ENCODE measurements at places on chromosomes 1 and 21.

DNA sequence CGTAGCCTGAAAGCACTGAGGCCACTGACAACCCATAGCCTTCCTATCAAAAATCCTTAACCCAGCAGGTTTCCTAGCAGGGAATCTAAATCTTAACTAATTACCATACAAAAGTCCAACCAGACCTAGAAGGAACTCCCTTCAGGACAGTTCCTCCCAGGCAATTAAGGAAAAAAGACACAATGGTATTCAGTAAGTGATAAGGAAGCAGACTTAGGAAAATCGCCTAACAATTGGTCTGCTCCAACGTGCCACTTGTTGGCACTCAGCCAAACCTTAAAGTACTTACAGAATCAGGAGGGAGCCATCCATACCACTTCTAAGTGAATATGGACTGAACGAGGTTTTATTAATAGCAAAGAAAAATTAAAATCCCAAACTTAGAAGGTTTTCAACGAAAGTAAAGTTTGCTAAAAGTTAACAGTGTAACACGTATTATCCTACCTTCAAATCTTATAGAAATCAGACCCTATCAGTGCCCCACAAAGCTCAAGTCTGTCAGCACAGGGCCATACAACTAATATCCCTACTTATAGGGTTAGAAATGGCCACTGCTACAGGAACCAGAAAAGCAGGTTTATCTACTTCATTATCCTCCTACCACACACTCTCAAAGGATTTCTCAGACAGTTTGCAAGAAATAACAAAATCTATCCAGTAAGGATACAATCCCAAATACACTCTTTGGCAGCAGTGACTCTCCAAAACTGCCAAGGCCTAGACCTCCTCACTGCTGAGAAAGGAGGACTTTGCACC, 29.0 kb downstream of the SPATA6 start:
- DNase-seq = no peak

DNA sequence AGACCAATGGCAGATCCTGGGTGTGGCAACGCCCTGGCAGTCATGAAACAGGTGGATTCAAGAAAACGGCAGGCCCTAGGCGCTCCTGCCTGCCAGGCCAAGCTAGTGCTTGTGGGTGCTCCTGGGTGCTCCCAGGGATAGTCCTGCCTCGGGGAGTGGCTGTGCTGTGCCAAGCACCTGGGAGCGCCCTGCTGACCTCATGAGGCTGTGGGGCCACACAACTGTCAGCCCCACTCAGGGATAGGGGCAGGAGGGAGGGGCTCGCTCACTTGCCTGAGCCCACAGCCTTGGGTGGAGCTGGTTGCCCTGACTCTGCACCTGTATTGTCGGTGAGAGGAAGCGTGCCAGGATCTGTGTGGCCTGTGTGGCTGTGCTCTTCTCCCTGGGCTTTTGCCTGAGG, 9.4 kb downstream of the SNAP47 start:
- no peak for DNase-seq

- DNase-seq = no peak
These were observed 34.0 kb upstream of the ADGRL4 start for GRCh38 chr1:79040424-79041082.

DNA sequence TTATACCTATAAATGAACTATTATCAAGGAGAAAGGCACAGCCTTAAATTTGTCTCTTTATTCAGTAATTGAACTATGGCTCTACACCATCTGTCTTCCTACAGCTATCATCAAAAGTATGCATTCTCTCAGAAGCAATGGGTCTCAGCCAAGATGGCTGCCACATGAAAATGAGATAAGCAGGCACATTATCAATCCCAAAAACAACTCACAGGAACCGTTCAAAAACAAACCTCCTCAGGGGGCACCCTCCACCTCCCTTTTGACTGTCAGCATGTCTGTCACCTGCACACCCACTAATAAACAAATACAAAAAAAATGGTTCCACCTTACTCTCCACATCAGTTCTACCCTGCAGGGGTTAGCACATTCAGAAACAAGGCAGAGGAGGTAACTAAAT, 23.6 kb downstream of the KIAA0319L start:
- no peak for DNase-seq

- no peak for DNase-seq
These were observed 32.2 kb upstream of the TNFSF18 start for GRCh38 chr1:173082913-173083312.

- DNase-seq = no peak
These were observed 19.6 kb downstream of the FH start for GRCh38 chr1:241499910-241500309.

DNA sequence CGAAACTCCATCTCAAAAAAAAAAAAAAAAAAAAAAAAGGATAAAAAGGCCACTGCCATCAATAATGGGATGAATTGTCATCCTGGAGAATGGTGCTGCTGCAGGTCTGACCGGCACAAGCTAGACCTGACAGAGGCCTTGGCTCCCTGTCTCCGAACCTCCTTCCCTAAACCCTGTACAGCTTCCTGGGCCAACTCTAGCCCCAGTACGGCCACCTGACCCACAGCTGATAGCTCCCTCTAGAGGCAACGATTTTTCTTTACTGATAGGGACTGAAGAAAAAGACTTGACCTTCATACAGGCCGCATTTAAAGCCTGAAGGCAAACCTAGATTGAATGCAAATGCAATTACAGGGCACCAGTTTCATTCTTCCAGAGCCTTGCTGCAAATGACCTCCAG, 30.7 kb downstream of the NOL9 start:
- no peak for DNase-seq

- DNase-seq = no peak
These were observed 41.1 kb downstream of the INPP5B start for GRCh38 chr1:37905727-37906126.

GRCh38 chr21:42145569-42146272, 73.2 kb upstream of the ABCG1 start:
- peak; percentile 29 for DNase-seq

DNA sequence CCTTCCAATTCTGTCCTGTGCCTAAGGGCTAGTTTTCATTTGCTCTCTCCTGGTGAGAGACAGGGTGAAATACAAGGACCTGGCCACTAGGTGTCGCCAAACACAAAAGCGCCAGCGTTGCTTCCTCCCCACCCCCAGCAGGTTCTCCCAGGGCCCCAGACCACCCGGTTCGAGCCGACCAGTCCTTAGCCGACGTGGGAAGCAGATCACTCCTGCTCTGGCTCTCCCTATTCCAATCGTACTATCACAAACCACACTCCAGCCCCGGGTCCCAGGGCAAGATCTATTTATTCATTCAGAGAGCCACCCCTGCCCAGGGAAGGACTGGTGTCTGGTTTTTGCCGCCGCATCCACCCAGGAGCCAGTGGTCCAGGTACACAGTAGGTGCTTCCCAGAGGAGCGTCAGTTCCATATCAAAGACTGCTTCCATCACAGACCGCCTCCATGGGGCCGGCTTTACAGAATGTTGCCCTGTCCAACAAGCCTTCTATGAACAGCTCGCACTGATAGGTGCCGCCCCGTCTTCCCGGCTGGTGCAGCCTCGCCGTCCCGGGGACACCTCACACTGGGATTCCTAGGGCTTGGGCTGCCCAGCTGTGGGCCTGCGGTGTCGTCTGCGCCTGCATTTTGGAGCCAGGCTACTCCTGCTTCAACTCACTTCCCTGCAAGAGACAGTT, 35.0 kb downstream of the CTNNBIP1 start:
- DNase-seq = peak; percentile 47

GRCh38 chr1:162823771-162824525, 33.4 kb downstream of the HSD17B7 start:
- DNase-seq = no peak

DNA sequence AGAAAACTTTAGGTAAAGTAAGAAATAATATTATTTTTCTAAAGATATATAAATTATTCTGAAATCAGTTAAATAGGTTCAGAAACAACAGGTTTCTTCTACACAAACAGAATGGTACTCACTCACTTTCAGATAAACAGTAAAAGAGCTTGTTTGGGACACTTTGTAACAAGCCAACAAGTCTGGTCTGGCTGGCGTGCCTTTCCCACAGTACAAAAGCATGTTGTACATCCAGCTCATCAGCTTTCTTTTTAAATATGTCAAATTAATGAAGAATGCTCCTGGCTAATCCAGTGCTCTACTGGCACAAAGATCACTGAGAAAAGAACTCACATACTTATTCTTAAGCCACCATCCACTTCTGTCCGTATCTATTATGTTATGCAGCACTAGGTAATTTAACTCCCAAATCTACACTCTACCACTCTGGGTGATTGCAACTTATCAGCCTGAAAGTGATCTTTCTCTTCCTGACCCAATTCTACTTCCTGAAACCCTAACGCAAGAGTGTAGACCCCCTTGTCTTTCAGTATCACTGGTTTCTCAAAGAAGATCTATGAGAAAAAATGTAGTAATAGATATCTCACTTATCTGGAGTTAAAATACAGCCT, 32.6 kb downstream of the TRIT1 start:
- no peak for DNase-seq

DNA sequence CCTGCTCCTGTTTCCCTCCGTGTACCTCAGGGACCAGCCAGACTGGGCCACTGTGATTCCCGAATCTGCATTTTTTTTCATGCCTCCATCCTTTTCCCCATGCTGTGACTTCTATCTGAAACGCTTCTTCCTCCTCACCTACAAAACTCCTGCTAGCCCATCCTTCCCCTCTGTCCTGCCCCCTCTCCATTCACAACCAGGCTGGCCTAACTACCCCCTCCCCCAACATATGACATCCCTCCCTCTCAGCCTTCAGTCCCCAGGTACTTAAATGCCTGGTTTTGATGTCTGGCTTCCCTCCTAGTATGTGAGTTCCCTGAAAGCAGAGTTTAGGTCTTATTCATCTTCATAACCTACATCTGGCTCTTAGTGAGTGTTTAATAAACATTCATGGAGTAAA, 82.7 kb downstream of the TAS1R2 start:
- no peak for DNase-seq

DNA sequence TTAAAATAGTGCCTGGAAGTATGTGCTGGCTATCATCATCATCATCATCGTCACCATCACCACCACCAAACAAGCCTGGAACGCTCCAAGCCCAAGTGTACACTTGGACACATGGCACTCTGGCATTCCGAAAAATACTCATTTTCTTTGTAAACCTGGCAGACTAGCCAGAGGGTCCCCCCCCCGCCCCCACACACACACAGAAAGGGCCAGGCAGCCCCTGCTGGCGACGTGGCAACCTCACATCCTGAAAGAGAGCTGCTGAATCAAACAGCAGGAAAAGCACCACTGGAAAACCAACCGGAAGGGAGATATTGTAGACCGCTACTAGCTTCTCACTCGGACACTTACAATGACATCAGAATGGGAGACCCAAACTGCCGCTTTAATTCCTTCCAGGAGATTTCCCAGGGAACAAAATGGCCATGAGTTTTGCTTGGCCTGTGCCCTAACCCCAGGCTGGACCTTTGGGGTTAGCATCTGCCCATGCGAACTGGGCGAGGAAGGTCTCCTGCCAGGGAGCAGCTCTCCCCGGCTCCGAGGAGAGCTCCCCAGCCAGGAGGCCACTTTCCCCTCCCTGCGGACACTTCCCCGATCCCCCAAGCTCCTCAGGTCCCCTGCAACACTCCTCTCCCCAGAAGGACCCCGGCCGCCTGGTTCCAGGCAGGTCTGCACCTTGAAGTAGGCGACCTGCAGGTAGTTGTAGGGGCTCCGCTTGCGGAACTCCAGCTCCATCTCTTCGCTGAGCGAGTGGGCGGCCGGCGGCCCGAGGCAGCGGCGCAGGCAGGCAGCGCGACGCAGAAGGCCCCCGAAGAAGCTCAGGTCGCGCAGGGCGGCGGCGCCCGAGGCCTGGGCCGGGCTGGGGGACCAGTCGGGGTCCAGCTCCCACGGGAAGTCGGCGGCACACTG, 742 bp downstream of the P3H1 start:
- no peak for DNase-seq

DNA sequence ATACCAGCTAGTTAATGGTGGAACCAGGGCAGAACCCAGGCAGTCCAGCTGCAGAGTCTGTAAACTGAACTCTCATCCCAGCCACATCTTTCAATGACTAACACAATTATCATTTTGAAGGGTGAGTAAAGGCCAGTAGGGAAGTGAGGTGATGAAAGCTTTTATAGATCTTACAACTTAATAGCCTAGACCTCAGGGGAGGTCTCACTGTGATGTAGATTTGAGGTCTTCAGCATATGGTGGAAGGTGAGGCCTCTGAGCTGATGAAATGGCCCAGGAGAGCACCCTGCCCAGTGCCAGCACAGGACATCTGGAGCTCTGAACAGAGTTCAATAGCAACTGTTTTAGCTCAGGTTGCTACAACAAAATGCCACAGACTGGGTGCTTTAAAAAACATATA, 44.8 kb upstream of the POU2F1 start:
- DNase-seq = no peak

DNA sequence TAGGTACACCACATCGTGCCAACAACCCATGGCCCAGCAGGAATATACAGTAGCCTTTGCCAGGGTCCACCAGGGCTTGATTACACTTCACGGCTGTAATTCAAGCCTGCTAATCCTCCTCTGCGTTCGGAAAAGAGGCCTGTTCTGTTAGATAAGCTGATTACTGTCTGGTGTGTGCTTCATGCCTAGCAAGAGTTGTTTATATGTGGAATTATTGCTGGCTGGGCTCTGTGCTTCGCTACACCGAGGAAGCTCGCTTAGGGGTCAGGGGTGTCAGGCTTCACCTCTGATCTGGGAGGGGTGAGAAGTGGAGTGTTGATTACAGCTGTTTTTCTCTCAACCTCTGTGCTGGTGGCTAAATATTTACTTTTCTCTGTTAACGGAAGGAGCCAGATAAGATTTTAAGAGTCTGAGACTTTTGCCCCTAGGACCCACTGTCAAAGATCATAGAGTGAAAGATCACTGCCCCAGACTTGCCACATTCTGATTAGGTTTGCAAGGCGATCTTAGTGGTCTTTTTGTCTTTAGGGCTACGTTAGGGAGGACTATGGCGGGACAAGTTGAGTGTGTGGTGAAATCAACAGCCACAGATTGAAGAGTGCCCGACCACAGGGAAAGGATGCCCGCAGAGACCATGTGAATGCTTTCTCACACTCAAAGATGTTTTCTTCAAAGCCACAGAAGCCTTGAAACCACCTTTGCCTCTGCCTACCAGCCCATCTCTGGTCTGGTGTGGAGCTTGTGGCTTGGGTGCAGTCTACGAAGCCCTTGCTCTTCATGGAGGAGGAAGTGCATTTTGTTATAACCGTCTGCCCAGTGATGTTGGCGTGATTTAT, 216.1 kb downstream of the PBX1 start:
- DNase-seq = no peak

DNA sequence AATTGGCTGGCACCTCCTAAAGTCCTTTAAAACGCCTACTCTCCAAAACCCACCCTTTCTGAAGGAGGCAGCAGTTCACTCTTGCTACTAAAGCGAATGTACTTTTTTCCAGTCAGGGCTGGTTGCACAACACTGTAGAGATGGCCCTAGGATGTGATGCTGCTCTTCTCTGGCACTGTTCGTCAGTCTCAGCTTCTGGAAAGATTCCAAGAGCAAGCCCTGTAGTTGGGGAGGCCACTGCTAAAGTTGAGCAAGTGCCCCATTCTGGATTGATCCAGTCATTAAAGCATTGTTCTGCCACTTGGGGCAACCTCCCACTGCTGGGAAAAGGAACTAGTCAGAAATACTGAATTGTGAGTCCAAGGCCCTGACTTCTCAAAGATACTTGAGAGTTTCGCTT, 28.5 kb upstream of the KCNQ4 start:
- no peak for DNase-seq

All from stimulated activated CD8-positive, alpha-beta memory T cell treated with anti-CD3 and anti-CD28 coated beads, Interleukin-4, amount 100 ng/mL, for 1 hour (primary cell).